PC-3 (cell line): ENCODE measurements at places on chromosomes 4 and X.

GRCh38 chr4:143773998-143774895 is 73.8 kb upstream of the FREM3 start:
- peak; percentile 78 for DNase-seq

- peak; percentile 44 for DNase-seq
Observed at GRCh38 chrX:13898083-13898482, 81.2 kb upstream of the GPM6B start.

DNA sequence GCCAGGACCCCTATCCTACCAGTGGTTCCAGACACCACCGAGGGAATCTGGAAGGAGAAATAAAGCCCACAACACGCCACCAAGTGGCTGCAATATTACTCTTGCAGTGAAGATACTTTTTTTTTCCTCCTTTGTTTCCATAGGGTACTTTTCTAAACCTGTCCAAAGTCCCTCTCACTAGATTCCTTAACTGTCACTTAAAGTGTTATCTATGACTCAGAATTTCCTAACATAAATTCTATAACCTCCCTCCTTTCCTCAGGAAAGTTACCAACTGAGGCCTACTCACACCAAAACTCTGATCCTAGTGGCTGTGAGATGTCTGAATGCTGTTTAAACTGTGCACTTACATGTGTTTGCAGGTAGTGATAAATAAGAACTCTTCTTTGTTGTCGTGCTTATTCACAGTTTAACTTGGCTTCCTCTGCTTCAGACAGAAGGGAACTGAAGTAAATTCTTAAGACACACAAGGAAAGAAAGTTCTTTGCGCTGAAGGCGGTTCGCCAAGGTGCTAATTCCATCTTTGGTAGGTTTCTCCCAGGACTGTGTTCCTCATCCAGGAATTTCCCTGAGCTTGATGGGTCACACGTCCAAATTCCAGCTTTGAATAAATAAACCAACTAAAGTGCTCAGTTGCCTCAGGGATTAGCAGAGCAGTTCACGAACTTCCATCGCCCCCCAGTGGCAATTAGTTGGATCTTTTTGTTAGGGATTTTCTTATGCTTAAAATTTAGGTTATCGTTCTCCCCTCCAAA is 10.7 kb upstream of the HCCS start:
- peak; percentile 65 for DNase-seq

- DNase-seq, result no peak
Observed at GRCh38 chr4:4829837-4830236, 29.6 kb upstream of the MSX1 start.

DNA sequence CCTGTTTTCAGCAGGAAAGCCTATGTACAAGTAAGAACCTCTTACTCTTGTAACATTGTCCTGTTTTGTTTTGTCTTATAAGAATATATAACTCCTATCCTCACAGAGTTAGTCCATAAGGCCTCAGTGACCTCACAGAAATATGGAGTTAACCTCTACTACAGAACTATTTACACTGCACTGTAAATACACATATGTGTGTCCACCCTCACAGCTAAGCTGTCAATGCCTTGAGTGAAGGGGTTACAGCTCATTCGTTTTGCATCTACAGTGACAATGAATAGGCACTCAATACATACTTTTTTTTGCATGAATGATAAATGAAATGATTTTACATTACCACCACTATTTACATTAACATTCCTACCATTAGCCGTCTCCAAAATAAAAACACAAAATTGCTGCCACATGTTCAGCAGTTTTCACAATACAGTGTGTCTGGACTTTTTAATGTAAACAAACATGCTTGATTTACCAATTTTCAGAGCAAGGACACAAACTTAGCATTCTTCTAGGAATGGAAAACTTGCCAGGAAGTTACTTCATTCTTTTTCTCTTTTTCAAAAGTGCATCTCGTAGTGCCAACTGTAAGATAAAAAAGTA is 9.5 kb upstream of the NAAA start:
- DNase-seq, result no peak

GRCh38 chrX:73577361-73577760 is 14.4 kb downstream of the CHIC1 start:
- peak; percentile 78 for DNase-seq

DNA sequence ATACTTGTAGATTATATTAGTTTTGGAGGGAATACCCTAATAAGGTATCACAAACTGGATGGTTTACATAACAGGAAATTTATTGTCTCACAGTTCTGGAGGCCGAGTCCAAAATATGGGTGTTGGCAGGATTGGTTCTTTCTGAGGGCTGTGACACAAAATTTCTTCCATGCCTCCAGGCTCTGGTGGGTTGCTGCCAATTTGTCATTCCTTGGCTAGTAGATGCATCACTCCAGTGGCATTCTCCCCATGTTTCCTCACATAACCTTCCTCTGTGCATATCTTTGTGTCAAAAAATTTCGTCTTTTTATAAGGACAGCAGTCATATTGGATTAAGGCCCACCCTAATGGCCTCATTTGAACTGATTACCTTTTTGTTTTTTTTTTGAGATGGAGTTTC is 49.3 kb downstream of the APELA start:
- peak; percentile 85 for DNase-seq

GRCh38 chr4:61332693-61333092 is 132.6 kb downstream of the ADGRL3 start:
- no peak for DNase-seq

- DNase-seq, result no peak
Observed at GRCh38 chr4:43274376-43274775, 381.9 kb downstream of the GRXCR1 start.

DNA sequence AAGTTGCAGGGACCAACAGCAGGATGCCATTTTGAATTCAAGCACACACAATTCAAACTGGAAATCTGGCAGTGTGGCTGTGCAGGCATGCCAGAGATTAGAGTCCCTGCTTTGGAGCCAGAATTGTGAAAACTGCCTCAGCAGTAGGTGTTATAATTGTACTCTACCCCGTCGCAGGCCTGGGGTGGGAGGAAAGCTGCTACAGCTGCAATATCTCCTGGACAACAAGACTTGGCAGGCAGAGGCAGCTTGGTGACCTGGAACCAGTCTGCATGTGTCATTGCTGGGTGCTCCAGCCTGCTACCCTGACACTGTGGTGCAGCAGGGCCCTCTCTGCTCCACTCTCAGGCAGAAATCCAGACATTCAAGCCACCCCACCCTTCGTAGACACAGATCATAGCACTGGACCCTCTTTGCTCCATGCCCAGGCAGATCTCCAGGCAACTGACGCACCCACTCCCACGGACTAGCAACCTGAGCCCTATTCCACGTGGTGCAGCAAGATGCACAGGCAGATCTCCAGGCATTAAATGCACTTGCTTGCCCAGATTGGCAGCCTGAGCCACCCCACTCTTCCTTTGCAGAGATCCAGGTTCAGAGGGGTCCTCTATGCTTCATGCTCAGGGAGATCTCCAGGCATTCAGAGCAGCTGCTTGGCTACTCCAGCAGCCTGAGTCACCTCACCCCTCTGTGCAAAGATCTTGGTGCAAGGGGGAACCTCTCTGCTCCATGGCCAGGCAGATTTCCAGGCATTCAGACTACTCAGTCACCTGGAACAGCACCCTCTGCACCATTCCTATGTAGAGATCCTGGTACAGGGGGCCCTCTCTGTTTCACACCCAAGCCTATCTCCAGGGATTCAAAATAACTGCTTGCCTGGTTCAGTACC is 140.5 kb downstream of the LRBA start:
- DNase-seq, result no peak

DNA sequence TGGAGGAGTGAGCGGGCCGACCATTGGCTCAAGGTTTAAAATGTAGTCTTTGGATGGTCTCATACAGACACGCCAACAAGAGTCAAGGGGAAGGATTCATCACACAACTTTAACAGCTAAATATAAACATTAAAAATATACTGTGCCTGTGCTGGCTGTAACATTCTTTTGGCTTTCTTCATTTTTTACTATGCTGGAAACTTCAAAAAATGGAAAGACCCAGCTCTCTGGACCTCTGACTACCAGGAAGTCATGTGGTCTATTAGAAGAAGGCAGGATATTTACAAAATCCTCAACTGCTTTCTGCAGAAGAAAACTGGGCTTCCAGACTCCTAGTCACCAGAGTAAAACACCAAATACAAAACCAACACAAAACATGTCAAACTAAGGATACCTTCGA is 49.8 kb upstream of the KLF3 start:
- DNase-seq, result no peak
